ENCODE measurements at places on chromosomes 2 and 18.

DNA sequence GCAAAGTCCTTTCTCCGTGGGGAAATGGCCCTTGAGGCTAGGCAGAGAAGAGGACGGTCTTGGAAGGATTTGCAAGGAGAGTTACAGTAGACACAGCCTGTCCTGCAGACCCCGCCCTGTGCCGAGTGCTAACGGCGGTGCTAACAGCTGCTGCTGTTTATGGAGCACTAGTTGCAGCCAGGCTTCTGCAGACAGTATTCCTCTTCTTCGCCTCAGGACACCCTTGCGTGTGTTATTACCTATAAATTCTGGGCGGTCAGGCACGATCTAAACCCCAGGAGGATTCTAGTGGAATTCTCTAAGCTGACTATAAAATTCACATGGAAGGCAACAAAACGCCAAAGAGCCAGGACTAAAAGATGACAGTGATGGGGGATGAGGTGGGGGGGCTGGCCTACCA is 139.8 kb downstream of the GLI2 start:
- peak; percentile 60 for DNase-seq

DNA sequence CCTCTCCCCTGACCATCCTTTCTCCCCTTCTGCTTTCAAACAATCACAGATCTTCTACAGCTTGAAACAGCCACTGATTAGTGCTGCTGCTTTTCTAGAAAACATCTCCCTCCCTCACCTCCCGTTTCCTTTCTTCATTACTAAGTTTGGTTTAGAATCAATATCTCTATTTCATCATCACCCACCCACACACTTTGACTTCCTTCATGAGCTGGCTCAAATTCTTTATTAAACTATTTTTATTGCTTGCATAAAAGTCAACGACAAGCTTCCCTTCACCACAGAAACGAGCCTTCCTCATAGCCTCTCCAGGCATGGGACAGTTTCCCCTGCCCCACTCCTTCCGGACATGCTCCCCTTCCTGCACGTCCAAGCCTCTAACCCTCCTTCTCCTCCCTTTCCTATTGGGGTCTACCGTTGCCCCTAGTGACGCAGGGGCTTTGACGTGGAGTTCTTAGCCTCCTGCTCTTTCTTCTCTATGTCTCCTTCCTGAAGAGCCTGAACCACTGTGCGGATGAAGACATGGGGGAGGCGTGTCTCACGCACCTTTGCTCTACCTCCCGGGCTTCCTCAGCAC is 172.0 kb downstream of the AFF3 start:
- DNase-seq = no peak

DNA sequence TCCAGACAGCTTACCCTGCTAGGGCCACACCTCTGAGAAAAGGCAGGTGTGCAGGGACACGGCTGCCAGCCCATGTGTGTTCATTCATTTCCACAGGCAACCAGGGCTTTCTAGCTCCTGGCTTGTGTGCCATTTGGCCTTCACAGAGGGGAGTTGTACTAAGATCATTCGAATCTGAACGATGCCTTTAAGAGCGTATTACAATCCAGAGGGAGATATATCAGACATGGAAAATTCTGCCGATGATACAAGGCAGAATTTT is 64.2 kb upstream of the OTOF start:
- peak; percentile 52 for DNase-seq

DNA sequence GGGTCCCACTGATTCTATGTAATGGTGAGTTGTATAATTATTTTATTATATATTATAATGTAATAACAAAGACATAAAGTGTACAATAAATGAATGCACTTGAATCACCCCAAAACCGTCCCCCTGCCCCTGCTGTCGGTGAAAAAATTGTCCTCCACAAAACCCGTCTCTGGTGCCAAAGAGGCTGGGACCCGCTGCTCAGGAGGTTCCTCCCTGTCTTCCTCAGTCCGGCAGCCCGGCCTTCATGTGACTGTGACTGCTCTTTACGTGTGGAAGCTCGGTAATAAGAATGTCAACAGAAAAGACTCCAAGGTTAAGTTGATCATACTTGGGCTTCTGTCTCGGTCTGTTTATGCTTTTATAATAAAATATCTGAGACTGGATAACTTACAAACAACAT is 32.7 kb upstream of the ADNP2 start:
- DNase-seq = no peak

DNA sequence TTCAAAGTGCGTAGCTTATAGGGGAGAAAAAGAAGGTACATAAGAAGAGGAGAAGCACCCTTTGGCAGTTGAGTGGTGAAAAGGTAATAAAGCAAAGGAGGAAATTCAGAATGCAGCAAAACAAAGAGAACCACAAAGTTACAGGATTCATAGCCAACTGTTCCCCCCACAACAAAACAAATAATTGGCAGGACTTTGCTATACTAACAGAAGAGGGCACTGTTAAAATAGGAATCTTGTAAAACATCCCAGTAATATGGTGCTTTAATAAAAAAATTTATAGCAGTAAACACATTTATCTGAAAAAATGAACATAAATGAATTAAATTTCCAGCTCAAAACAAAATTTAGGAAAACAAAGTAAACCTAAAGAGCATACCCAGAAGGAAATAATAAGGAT is 42.3 kb downstream of the R3HDM1 start:
- no peak for DNase-seq

- peak; percentile 35 for DNase-seq
Measured at GRCh38 chr2:228039752-228040534, 141.5 kb downstream of the SPHKAP start.
